Retinal pigment epithelial cell (primary cell): ENCODE measurements at places on chromosomes 6 and 20.

DNA sequence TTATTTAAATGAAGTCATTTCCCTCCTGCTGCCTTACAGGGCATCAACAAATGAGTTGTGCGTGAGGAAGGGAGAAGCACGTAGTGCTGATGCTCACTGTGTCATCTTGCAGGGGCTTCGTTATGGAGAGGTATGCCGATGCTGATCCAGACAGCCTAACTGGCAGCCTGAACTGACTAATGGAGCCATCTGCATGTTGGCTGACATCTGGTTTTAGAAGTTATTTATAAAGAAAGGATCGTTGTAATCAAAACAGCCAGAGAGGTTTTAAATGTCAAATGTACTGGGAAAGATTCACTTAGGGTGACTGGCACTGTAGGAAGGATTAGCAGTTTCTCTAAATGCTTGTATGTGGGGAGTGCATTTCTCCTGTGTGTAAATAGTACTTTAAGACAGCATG is 54.6 kb downstream of the FARS2 start:
- no peak for DNase-seq

GRCh38 chr20:51563486-51564332 is 21.2 kb upstream of the NFATC2 start:
- DNase-seq, result peak; percentile 63

DNA sequence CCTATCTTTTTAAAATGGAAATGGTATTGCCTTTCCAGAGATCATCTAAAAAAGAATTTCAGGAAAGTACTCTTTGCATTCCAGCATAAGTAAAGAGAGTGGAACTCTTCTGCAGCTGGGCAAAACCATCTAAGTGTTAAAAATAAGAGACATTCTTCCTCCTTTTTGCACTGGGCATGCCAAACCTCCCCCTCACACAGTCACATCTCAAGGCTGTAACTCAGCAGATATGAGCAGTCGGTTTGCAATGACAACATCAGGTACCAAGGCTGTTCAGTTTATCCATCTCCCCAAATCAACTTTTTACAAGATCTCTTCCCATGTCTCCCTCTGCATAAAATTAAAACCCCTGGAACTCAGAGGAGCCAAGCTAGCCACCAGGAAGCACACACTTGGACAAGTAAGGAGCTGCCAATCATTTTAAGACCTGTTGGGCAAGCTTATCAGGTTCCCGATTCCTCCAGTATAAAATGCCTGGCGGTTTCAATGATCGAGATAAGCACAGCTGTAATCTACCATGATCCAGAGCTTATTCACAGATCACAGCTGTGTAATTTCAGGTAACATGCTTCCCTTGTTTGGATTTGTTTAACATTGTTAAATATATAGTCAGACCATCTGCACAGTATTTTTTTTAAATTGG is 23.2 kb downstream of the ID4 start:
- no peak for DNase-seq

- no peak for DNase-seq
Observed at GRCh38 chr20:61307686-61308476, 55.8 kb downstream of the CDH4 start.

- DNase-seq, result no peak
Observed at GRCh38 chr6:134637847-134638437, 312.0 kb downstream of the ALDH8A1 start.

GRCh38 chr6:22323848-22324247 is 27.0 kb upstream of the PRL start:
- no peak for DNase-seq

GRCh38 chr6:89826029-89826528 is 3.6 kb upstream of the CASP8AP2 start:
- no peak for DNase-seq

- DNase-seq, result no peak
Observed at GRCh38 chr6:168513766-168514165, 72.8 kb downstream of the SMOC2 start.

GRCh38 chr6:52881996-52882841 is 27.3 kb downstream of the GSTA3 start:
- DNase-seq, result peak; percentile 11

- no peak for DNase-seq
Observed at GRCh38 chr6:5095236-5095635, 10.1 kb downstream of the PPP1R3G start.

- no peak for DNase-seq
Observed at GRCh38 chr6:37319856-37320480, 33.8 kb upstream of the RNF8 start.

GRCh38 chr6:15608396-15608795 is 54.4 kb downstream of the DTNBP1 start:
- no peak for DNase-seq

DNA sequence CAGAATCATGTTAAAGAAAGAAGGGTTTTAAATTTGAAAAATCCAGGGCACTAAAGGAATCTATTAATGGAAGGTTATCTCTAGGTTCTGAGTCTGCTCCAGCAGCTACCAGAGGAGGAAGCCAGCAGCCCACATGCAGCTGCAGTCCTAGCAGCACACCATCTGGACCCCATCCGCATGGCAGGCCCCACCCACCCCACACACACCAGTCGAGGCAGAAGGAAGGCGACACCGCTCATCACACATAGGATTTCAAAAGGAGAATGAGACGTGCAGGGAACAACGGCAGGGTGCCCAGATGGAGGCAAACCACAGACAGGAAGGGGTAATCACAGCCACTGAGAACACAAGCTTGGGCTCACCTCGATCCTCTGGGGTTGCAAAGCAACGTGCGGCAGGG is 78.9 kb downstream of the GINS1 start:
- DNase-seq, result no peak

DNA sequence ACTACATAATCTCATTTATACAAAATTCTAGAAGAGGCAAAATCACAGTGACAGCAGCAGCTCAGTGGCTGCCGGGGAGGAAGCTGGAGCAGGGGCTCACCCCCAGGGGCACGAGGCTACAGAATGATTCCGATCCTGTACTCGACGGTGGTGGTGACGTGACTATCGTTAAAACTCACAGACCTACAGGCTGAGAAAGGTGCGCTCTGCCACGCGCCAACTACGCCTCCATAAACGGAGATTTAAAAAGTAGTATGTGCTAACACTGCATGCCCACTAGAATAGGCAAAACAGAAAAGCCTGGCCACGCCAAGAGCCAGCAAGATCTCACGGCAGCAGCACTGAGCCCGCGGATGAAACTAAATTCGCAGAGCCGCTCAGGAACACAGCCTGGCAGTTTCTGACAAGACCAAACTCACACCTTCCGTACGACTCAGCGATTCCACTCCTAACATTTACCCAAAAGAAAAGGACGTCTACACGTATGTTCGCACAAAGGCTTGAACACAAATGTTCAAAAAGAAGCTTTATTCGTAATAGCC is 25.2 kb downstream of the TAF4 start:
- DNase-seq, result no peak

GRCh38 chr20:35617397-35618262 is 2.0 kb downstream of the SPAG4 start:
- peak; percentile 33 for DNase-seq

GRCh38 chr6:33933101-33933500 is 129.3 kb upstream of the MLN start:
- DNase-seq, result no peak

- DNase-seq, result no peak
Observed at GRCh38 chr6:170076466-170077165, 214.3 kb downstream of the DLL1 start.

DNA sequence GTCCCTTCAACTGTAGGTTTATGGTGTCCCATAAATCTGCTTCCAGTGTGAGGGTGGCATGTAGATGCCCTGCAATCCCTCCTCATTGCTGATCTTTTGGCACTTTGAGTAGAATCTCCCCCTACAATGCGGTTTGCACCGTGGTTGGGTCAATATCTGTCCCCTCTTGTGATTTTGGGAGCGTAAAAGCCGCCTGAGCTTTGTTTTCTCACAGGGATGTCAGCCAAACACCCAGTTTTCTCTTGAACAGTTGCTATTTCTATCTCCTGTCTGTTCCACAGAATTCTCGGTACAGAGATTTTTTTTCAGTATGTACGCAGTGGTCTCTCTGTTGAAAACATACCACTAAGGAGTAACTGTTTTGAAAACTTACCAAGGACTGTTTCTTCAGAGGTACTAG is 21.8 kb downstream of the CDS2 start:
- no peak for DNase-seq

DNA sequence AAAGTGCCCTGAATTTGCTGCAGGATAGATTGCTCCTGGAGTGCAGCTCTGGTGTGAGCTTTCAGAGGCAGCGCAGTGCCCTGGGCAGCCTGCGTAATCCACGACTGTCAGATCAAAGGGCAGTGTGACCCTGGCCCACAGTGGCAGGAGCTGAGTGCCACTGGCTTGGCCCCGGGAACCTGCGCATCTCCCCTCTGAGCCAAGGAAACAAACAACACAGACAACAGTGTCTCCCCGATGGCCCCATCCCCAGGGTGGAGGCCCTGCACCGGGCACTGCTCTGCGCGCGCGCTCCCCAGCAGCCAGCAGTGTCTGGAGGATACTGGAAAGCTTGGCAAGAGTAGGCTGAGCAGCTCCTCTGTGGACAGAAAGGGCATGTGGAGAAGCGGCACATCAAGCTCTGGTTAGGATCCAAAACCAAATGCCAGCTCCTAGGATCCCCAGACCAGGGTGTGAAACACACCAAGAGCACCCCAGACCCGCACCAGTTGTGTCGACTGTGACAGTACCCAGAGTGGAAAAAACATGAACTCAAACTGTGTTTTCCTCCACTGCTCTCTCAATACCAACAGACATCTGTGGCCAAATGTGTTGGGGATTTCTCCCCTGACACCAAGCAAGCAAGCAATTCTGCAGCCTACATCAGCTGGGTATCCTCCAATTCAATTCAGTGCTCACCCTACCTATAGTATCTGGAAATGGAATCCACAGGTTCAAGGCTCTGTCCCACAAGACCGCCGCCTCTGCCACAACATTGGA is 26.7 kb downstream of the RBCK1 start:
- DNase-seq, result no peak

GRCh38 chr6:40764726-40765125 is 177.6 kb upstream of the LRFN2 start:
- DNase-seq, result no peak

GRCh38 chr20:51353491-51353890 is 189.0 kb downstream of the NFATC2 start:
- no peak for DNase-seq
